Stimulated activated CD4-positive, alpha-beta T cell treated with anti-CD3 and anti-CD28 coated beads, Interleukin-1b, Interleukin-23, amount 100 ng/mL, for 1 hour (primary cell): ENCODE measurements at places on chromosomes 5 and 9.

DNA sequence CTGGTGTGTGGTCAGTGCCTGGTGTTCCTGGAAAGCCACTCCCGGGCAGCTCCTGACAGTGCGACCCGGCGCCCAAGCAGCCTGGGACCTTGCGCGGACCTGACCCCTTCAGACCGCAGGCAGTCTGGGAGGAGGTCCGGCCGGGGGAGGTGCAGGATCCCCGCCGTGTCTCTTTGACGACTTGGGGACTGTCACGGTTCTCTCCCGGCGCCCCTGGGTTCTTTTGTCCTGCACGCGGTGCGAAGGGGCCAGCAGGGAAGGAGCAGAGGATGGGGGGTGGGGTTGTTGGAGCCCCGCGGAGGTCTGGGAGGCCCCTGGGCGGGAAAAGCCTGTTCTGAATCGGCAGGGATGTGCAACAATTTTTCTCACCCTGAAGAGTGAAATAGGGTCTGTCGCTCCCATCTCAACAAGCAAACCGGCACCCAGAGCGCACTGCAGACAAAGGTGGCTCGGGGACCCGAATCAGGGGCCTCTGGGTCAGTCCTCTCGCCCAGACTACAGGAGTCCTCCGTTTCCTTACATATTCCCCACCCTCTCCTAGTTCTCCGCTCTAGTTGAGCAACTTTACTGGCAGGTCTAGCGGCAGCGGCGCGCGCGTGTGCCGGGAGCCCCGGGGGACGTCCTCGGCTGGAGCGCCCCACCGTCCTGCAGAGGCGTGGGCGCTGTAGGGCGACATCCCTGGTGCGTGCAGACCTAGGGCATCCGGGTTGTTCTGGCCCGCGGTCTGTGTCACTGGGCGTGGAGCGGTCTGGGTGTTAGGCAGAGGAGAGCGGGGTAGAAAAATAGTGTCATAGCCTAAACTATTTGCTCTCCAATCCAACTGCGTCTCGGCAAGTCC is 1.2 kb downstream of the VCAN start:
- no peak for DNase-seq

GRCh38 chr5:147743678-147744374 is 38.7 kb downstream of the JAKMIP2 start:
- DNase-seq = no peak

DNA sequence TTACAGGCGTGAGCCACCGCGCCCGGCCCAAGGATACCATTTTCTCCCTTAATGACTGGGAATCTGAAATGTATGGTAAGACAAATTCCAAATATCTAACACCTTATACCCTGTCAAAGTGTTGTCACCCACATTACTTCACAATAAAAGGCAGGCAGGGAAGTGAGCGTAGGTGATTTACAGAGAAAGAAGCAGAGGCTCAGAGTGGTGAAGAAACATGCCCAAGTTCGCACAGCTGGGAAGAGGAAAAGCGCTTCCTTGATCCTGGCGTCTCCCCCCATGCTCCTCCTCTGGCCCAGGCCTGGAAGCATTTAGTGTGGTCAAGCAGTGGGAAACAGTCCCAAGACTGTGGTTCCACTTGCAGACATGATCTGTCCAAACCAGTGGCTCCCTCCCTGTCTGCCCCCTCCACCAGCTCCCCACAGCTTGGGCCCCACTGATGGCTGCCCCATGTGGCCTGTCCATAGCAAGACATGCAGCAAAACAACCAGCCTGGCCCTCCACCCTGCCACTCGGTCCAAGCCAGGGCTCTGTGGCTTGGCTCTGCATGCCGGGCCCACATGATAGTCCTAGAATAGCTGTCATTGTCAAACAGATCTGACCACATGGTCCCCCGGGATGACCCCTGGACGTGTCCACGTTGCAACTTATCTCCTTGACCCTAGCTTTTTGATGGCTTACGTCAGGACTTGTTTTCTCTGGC is 107.2 kb downstream of the TTLL11 start:
- DNase-seq = no peak

DNA sequence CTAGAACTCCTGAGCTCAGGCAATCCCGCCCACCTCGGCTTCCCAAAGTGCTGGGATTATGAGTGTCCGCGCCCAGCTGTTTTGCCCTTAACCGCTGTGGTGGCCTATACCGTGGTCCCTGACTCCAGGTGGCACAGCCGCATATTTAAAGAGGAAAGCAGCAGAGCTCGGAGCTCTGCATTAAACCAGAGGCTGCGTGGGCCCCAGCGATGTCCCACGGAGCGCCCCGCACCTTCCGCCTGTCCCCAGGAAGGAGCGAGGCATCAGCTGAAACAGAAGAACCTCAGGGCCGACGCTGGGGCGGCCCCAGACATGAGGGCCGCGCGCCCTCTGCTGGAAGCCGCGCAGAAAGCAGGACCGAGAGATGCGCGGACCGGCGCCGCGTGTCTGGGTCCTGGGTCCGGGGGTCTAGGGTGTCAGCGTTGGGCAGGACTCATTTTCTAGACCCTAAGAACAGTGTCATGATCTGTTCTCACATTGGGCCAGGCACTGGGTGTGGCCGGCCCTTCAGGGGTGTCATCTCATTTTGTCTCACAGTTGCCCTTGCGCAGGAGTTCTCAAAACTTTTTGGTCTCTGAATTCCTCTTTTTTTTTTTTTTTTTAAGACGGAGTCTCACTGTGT is 37.7 kb downstream of the LAMC3 start:
- peak; percentile 31 for DNase-seq

DNA sequence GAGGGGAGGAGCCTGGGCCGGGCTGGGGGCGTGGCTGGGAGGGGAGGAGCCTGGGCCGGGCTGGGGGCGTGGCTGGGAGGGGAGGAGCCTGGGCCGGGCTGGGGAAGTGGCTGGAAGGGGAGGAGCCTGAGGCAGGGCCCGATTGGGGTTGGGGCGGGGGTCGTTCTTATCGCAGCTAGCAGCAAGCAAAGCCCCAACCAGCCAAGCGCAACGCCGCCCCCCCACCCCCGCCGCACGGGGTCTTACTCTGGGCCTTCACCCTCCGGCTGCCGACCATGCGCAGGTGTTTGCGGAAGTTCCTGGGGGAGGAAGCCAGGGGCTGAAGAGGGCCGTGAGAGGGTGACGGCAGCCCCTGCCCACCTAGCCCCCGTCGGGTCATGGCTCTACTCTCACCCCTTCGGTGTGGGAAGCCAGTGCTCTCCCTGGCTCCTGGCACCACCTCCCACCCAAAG is 5.0 kb downstream of the NSMF start:
- no peak for DNase-seq

- no peak for DNase-seq
These were observed 453.9 kb downstream of the NFIB start for GRCh38 chr9:13860019-13860418.

GRCh38 chr5:50352382-50352781 is 88.7 kb downstream of the EMB start:
- no peak for DNase-seq

GRCh38 chr5:98069876-98070512 is 703.5 kb upstream of the RGMB start:
- DNase-seq = no peak

- no peak for DNase-seq
These were observed 135.4 kb downstream of the SCAMP1 start for GRCh38 chr5:78495800-78496199.

DNA sequence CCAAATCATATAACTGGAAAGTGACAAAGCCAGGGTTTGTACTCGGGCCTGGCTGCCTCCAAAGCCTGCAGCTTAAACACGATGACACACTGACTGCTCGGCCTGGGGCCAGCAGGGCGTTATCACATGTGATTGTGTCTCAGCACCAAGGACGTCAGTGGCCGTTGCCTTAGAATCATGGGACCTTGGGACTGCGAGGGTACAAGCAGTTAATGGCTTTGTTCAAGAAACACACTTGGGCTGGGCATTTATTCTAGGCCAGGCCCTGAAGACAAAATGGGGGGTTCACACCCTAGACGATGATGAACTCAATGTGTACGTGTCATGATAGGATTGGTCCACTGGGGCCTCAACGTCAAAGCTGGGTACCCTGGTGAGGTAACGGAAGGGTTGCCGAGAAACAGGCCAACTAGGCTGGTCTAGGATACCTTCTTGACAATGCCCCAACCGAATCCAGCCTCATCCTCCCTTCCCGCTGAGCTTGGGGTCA is 13.0 kb downstream of the SH3PXD2B start:
- DNase-seq = no peak

GRCh38 chr5:68911840-68912690 is 181.7 kb upstream of the SLC30A5 start:
- DNase-seq = no peak

DNA sequence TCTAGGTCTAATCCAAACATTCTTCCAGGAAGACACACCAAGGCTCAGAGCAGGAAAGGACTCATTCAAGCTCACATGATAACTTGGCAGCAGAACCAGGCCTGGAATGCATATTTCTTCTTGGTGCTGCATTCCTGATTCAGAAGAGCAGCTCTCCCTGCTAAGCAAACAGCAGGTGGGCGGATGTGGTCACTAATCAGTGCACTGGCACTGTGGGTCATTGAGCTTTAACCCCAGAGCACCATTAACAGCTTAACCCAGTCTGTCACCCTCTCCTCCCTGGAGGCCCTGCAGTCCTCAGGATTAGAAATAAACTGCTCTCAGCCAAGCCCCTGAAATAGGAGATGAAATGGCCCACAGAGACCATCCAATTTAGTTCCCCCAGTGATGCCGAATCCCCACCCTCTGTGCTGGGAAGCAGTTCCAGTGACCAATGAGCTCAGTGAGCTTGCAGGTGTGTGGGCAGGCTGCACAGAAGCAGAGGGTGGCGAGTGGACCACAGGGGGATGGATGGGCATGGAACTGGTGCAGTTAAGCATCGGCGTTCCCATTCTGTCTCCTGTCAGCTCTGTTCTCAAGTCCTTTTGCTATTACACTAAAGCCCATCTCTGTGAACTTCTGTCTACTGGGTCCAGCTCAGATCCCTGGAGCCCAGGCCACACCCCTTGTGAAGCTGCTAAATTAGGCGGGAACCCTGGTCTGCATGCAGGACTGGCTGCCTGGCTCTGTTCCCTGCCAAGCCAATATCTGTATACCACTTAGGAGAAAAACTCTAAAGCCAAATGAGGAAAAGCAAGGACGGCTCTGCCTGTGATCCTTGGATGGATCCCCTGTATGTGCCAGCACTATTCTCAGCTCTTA is 16.6 kb upstream of the MEGF9 start:
- DNase-seq = no peak

DNA sequence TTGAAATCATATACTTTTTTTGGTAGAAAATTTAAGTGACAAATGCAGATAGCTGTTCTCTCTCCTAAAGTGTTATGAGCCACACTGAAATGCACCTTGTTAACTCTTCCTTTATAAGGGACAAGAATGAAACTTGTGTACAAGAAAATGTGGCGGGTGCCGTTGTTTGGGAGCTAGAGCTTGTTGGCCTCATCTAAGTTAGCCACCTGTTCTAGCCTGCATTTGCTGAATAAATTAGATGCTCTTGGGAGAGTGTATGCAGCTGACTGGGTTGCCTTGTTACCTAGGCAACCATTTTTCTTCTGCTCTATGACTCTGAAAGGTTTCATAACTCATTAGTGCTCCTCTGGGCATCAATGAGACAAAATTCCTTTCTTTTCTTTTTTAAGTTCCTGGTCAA is 174.3 kb downstream of the TAF11L14 start:
- no peak for DNase-seq

DNA sequence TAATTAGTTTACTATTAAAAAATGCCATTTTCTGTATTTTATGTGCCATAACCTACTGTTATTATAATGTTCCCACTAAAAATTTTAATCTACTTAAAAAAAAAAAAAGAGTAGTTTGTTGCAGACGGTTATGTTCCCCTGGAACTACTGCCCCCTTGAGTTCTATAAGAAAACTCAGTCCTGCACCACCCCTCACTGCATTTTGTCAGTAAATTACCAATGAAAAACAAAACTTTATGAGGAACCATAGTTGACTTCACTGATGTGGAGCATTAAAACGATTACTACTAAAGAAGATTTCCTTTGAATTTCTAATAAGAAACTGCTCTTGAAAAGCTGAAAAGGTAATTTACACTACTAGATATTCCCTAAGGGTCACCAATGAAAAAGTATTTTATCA is 288.7 kb downstream of the FBXL17 start:
- no peak for DNase-seq

DNA sequence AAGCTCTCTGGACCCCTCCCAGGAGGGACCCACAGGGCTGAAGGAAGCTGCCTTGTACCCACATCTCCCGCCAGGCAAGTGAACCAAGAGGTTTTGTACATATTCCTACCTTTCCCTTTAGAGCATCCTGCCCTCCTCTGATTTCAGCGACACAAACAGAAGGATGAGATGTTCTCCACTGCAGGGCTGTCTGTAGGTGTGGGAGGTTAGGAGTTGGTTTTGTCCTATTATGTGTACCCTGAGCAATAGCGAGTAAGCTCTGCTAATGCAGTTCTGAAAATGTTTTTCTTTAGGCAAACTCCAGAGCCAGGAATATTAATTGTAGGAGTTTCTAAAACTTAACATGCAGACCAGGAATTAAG is 13.0 kb downstream of the SQSTM1 start:
- DNase-seq = no peak

- DNase-seq = no peak
These were observed 42.1 kb upstream of the GNAQ start for GRCh38 chr9:78073722-78074121.

- DNase-seq = no peak
These were observed 227.8 kb downstream of the SEMA5A start for GRCh38 chr5:9318031-9318430.

GRCh38 chr5:88997937-88998336 is 115.0 kb upstream of the MEF2C start:
- no peak for DNase-seq

DNA sequence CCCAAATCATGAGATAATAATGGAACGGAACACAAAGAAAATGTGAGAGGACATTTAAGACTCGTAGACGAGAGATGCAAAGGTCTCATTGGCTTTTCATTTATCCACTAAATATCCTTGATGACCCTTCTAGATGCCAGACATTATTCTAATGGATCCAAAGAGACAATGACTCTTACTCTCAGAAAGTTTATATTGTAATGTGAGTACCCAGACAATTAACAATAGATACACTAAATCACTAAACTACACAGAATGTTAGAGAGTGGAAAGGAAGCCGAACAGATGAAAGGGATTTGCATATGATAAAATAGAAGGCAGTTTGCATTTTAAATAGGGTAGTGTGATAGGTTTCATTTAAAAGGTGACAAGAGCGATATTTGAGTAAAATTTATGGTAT is 973.3 kb downstream of the TAF11L14 start:
- no peak for DNase-seq
